A549 treated with DMSO at 1 μM for 4 hours (cell line): ENCODE measurements at places on chromosomes 3 and 15. TPM values are rescaled to one million over a fixed set of nuclear protein-coding genes. Genes with fewer than 3 reads are reported as not detected.

The NBEAL2 gene
- 35.0 to 46.9 TPM (median 41.6 TPM) in 5 replicates for total RNA-seq

The CRYGS gene
- 0.46 to 0.77 TPM (median 0.73 TPM) in 5 replicates for total RNA-seq

The PAQR5 gene
- 79.0 to 125 TPM (median 119 TPM) in 5 replicates for total RNA-seq

The TMEM40 gene
- 0.23 to 0.55 TPM (median 0.42 TPM) in 5 replicates for total RNA-seq

The ADAMTSL3 gene
- 0.31 to 0.76 TPM (median 0.48 TPM) in 5 replicates for total RNA-seq

The NUP210 gene
- 33.4 to 43.7 TPM (median 38.7 TPM) in 5 replicates for total RNA-seq

The ADAMTS9 gene
- total RNA-seq = 0.54 to 0.78 TPM (median 0.59 TPM) in 5 replicates

The DET1 gene
- 4.9 to 7.3 TPM (median 6.2 TPM) in 5 replicates for total RNA-seq

The SMCO1 gene
- total RNA-seq = not detected in 5 replicates

The CFAP92 gene
- total RNA-seq = 0.05 TPM in 2 of 5 replicates, not detected in the others

The C2CD4A gene
- total RNA-seq = 0.02 to 0.07 TPM (median 0.02 TPM) in 3 of 5 replicates, not detected in the others

The PEX5L gene
- total RNA-seq = 0.01 TPM in 1 of 5 replicates, not detected in the others

The MAP6D1 gene
- 3.6 to 6.0 TPM (median 5.9 TPM) in 5 replicates for total RNA-seq

The HYAL1 gene
- total RNA-seq = 0.28 to 0.45 TPM (median 0.33 TPM) in 5 replicates

The PPP2R3A gene
- total RNA-seq = 3.0 to 3.7 TPM (median 3.2 TPM) in 5 replicates

The FAM81A gene
- 10.4 to 17.3 TPM (median 13.9 TPM) in 5 replicates for total RNA-seq

The GOLGA8Q gene
- 0.08 TPM in 1 of 5 replicates, not detected in the others for total RNA-seq

The CD200R1 gene
- 0.06 to 0.10 TPM (median 0.06 TPM) in 3 of 5 replicates, not detected in the others for total RNA-seq

The MUC20 gene
- 0.36 to 1.1 TPM (median 0.57 TPM) in 5 replicates for total RNA-seq

The CCDC80 gene
- total RNA-seq = 36.4 to 72.1 TPM (median 53.7 TPM) in 5 replicates

The CCDC191 gene
- total RNA-seq = 1.4 to 2.2 TPM (median 2.2 TPM) in 5 replicates

The CCDC32 gene
- total RNA-seq = 13.8 to 20.0 TPM (median 18.1 TPM) in 5 replicates

The TRPC1 gene
- total RNA-seq = 6.1 to 11.4 TPM (median 8.2 TPM) in 5 replicates

The ADGRG7 gene
- total RNA-seq = not detected in 5 replicates

The RFX7 gene
- 11.6 to 17.2 TPM (median 16.4 TPM) in 5 replicates for total RNA-seq

The TRMT10C gene
- total RNA-seq = 33.0 to 40.4 TPM (median 35.2 TPM) in 5 replicates

The GOLGA8S gene
- 0.07 to 0.18 TPM (median 0.17 TPM) in 5 replicates for total RNA-seq

The RPP25 gene
- 20.4 to 28.4 TPM (median 27.3 TPM) in 5 replicates for total RNA-seq

The ETFA gene
- 227 to 289 TPM (median 267 TPM) in 5 replicates for total RNA-seq

The MKRN3 gene
- 2.2 to 3.6 TPM (median 2.8 TPM) in 5 replicates for total RNA-seq

The SSUH2 gene
- total RNA-seq = 0.47 to 1.0 TPM (median 0.90 TPM) in 5 replicates

The GCSAM gene
- total RNA-seq = not detected in 5 replicates

The B3GNT5 gene
- total RNA-seq = 14.2 to 21.4 TPM (median 17.6 TPM) in 5 replicates

The FANCD2OS gene
- total RNA-seq = not detected in 5 replicates

The ROBO2 gene
- not detected in 5 replicates for total RNA-seq

The FBXO45 gene
- 7.0 to 8.6 TPM (median 8.0 TPM) in 5 replicates for total RNA-seq
